ENCODE measurements at places on chromosomes 2 and 18.
A peak's percentile ranks its signal among the peaks of the same experiment; 100 is the strongest.

GRCh38 chr2:30580391-30580790 is 133.3 kb downstream of the LCLAT1 start:
- peak; percentile 18 for DNase-seq

- no peak for DNase-seq
These were observed 23.6 kb downstream of the DTNB start for GRCh38 chr2:25649786-25650185.

DNA sequence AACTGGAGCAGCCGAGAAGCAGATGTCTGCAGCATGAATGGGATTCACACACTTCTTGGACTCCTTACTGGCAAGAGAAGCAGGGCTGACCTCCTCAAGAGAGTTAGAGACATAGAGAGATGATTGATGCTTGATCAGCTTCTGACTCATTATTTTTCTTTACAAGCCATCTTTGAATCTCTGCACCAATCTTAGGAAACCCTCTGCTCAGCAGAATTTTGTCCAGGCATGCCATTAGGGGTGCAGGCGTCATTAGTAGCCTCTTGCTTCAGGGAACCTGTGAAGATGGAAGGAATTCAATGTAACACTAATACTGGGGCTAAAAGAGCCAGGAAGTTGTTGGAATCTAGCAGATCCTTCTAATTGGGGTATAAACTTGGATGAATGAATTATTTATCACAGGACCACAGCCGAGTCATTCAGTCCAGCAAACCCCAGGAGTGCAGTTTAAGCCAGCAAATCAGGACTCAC is 151.8 kb downstream of the MGAT5 start:
- no peak for DNase-seq

GRCh38 chr2:17166506-17166905 is 351.7 kb downstream of the RAD51AP2 start:
- no peak for DNase-seq

- no peak for DNase-seq
These were observed 532.1 kb downstream of the RNF144A start for GRCh38 chr2:7449298-7449697.

- DNase-seq: no peak
These were observed 14.4 kb upstream of the MYO3B start for GRCh38 chr2:170163411-170164065.

DNA sequence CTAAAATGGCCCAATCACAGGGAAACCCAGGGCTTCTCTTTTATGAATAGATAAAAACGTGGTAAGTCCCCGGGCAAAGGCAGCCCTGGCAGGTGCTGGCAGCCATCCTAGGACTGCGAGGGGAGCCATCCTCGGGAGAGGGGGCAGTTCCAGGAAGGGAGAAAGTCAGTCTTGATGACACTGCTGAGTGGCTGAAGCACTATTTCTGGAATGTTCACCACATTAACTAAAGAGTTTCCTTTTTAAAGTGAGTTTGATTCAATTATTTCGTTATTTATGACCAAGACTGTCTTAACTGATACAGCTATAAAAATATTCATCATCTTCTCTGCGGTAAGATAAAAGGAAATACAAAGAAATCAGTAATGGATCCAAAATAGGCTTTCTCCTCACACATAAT is 20.4 kb downstream of the TTR start:
- no peak for DNase-seq

- no peak for DNase-seq
These were observed 12.3 kb upstream of the LDLRAD4 start for GRCh38 chr18:13206301-13206700.

- no peak for DNase-seq
These were observed 215.4 kb downstream of the AGAP1 start for GRCh38 chr2:235709124-235709813.

DNA sequence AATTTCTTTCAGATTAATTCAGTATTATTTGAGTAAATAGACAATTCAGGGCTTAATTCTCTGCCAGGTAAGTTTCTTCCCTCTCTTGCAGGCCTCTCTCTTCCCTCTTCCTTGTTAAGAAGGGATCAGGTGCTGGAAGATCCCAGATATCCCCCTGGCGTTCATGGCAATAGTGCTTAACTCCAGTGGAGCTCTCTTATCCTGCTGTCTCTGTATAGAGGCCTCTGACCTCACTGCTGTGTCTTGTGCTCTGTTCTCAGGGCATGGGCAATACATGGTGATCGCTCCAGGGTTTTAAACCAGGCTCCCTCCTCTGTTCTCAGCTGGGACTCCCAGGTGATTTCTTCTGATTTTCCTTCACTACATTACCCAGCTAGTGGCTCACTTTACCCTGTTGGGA is 226.8 kb downstream of the MC4R start:
- DNase-seq: no peak

GRCh38 chr2:187982668-187983067 is 309.0 kb upstream of the GULP1 start:
- peak; percentile 92 for DNase-seq

- DNase-seq: no peak
These were observed 13.2 kb downstream of the GALR1 start for GRCh38 chr18:77262643-77263465.

GRCh38 chr18:75219745-75220375 is 9.3 kb downstream of the TSHZ1 start:
- peak; percentile 34 for DNase-seq

DNA sequence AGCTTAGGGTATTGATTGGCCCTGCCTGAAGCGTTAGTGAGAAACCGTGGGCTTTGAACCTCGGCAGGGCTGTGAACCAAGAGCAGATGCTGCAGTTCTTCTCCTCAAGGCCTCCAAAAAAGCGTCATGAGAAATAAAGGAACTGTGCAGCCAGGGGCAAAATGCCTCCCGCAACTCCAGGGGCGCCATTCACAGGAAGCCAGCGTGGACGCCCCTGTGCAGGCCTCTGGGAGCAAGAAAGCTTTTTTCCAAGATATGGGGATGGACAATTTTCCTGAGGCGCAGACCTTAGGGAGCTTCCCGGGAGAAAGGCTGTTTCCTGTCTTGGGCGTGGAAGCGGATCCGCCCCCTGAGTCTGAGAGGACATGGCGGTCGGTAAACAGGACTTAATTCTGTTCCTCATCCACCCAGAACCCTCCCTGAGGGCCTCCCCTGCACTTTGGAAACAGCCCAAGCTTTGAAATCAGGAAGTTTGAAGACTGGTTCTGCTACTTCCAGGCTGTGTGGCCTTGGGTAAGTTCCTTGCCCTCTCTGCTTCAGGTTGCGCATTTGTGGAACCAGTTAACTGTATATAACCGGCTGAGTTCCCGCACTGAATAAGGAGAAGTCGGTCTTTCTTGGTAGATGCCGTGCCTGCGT is 29.6 kb upstream of the CABLES1 start:
- DNase-seq: peak; percentile 15

GRCh38 chr2:236557306-236558030 is 12.2 kb upstream of the ACKR3 start:
- peak; percentile 43 for DNase-seq

GRCh38 chr18:79434607-79435401 is 39.1 kb downstream of the NFATC1 start:
- DNase-seq: no peak

GRCh38 chr18:46080156-46080555 is 8.1 kb upstream of the PSTPIP2 start:
- DNase-seq: no peak

GRCh38 chr2:40158781-40159180 is 293.1 kb downstream of the SLC8A1 start:
- DNase-seq: no peak

DNA sequence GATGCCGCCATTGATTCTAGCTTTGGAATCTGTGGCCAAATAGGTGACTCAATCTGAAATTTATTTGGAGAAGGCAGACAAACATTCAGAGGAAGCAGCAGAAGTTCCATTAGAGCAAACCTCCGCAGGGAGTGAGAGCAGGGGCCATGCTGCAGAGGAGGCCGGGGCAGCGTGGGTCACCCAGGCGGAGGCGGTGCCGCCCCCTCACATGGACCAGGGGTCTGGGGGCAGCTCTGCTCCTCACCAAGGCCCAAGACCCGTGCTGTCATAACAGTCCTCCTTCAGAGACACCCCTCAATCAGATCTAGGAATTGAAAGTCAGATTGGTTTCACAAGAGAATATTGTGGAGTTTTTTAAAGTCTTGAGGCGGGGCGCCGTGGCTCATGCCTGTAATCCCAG is 92.4 kb downstream of the GBX2 start:
- DNase-seq: no peak

- DNase-seq: no peak
These were observed 8.8 kb downstream of the VIL1 start for GRCh38 chr2:218427741-218428140.

- peak; percentile 26 for DNase-seq
These were observed 106.1 kb downstream of the ICA1L start for GRCh38 chr2:202765436-202765835.

DNA sequence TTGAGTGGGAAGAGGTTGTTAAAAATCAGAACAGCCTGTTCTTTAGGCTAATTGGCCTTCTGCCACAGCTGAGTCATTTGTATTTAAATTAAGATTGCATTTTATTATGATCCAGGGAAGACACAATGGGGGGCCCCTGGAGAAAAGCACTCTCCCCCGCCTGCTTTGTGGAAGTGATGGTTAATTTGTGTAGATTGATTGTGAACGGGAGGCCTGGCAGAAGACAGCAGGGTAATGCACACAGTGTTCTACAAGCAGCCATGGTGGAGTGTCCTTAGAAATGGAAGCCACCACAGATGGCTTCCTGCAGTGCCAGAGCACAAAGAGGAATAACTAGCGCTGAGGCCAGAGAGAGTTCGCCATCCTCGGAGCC is 19.6 kb downstream of the RAMP1 start:
- no peak for DNase-seq

GRCh38 chr2:219167997-219168396 is 1.8 kb downstream of the SLC23A3 start:
- no peak for DNase-seq

DNA sequence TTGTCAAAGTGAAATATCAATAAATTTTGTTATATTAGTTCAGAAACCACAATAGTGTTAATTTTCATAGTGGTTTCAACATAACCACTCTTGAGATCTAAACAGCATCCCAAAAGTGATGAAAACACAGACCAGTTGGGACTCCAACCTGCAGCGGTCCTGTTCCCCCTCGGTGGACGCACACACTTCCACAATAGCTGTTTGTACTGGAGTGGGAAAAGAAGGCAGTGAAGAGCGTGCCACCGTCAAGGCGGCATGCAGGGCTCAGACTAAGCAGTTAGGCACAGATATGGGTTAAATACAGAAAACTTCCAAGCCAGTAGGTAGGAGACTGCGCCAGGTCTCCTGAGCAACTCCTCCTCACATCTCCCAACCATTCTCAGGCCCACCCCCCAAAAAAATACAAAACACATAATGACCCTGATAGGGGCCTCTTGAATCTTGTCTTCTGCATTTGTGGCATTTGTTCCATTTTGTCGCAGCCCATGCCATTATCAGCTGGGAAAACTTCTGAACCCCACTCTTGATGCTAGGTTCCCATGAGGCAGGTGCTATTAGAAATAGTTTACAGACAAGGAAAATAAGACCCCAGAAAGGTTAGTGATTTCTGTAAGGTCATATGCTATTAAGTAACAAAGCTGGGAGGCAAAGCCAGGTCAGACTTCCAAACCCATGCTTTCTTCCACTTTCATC is 57.7 kb downstream of the GORASP2 start:
- no peak for DNase-seq

- DNase-seq: peak; percentile 18
These were observed 285.4 kb downstream of the ZNF516 start for GRCh38 chr18:76209597-76209996.

GRCh38 chr2:20421988-20422370 is 24.9 kb upstream of the RHOB start:
- no peak for DNase-seq

- DNase-seq: peak; percentile 22
These were observed 209.4 kb upstream of the SP5 start for GRCh38 chr2:170505631-170506275.

DNA sequence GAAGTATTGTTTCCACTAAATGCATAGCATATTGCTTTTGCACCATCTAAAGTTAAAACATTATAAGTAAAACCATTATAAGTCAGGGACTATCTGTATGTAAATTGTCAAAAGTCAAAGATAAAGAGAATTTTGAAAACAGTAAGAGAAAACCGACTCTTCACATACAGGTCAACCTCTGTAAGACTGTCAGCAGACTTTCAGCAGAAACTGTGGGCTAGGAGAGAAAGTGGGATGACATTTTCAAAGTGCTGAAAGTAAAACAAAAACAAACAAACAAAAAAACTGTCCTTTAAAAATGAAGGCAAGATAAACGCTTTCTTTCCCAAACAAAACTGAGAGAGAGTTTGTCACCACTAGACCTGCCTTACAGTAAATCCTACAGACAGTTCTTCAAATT is 122.9 kb upstream of the ID2 start:
- peak; percentile 43 for DNase-seq

DNA sequence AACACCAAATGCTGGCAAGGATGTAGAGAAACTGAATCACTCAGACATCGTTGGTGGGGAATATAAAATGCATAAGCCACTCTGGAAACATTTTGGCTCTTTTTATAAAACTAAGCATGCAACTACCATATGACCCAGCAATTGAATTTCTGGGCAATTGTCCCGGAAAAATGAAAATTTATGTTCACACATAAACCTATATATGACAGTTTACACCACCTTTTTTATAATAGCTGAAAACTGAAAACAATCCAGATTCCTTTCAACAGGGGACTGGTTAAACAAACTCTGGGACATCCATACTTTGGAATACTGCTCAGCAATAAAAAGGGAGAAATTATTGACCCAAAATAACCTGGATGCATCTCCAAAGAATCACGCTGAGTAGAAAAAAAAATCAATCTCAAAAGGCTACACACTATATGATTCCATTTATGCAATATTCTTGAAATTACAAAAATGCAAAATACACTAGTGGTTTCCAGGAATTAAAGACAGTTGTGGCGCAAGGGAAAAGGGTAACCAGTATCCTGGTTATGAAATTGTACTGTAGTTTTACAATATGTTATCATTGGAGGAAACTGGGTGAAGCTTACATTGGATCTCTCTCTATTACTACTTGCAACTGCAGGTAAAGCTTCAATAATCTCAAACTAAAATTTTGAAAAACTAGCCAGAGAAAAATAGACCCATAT is 130.2 kb upstream of the PID1 start:
- no peak for DNase-seq

GRCh38 chr2:118221536-118222272 is 133.4 kb downstream of the INSIG2 start:
- DNase-seq: peak; percentile 82

DNA sequence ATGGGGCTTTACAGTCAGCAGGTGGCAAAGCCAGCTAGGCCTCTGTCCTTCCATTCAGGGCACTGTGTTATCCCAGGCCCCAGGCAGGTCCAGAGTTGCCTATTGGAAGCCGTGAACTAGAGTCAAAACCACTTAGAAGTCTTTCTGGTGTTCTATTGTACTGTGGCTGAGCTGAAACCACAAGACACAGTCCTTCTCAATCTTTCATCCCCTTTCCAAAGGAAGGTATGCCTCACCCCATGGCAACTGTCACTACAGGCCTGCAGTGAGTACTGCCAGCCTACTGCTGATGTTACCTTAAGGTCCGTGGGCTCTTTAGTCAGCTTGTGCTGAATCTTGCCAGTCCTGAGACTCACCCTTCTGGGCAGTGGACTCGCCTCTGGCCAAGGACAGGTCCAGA is 181.6 kb downstream of the GULP1 start:
- DNase-seq: no peak
